ENCODE measurements at places on chromosomes 12 and 14.

DNA sequence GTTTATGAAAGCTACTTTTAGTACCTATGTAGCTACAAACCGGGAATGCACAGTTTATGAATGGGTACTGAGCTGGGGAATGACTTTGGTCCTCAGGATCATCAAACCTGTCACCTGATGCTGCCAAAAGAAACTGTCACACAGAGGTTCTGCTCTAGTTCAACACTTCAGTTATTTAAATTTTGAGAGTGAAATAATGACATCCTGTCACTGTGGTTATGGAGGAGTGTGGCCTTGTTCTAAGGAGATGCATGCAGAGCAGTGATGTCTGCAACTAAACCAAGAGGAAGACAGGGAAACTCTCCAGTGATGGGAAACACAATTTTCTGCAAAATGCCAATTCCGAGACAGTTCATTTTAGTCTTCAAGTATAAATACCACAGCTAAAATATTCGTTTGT lies 4.8 kb upstream of the AEBP2 start:
- DNase-seq: no peak

GRCh38 chr14:54348923-54349620 lies 47.7 kb upstream of the CDKN3 start:
- no peak for DNase-seq

- DNase-seq: no peak
Observed at GRCh38 chr12:42893803-42894202, 304.3 kb upstream of the PRICKLE1 start.

- DNase-seq: no peak
Observed at GRCh38 chr14:21096438-21096837, 2.0 kb downstream of the ZNF219 start.

- DNase-seq: no peak
Observed at GRCh38 chr12:31867292-31867691, 91.9 kb upstream of the RESF1 start.

- no peak for DNase-seq
Observed at GRCh38 chr14:55303691-55304145, 32.5 kb downstream of the FBXO34 start.
